ENCODE measurements at places on chromosomes 2 and 18. TPM values are rescaled to one million over a fixed set of nuclear protein-coding genes. Genes with fewer than 3 reads are reported as not detected.

The ZNF396 gene
- 2.5 TPM for total RNA-seq

The SCN3A gene
- total RNA-seq: 48.0 TPM

The TCF23 gene
- total RNA-seq: 0.11 TPM

The KLHL14 gene
- 0.95 TPM for total RNA-seq

The RAB6C gene
- 2.4 TPM for total RNA-seq

The ITPRIPL1 gene
- total RNA-seq: 0.79 TPM

The KIF1A gene
- 1,291 TPM for total RNA-seq

The XIRP2 gene
- not detected for total RNA-seq
